ENCODE measurements at places on chromosomes 6 and 20.

- no peak for DNase-seq
Observed at GRCh38 chr6:68747110-68747790, 112.2 kb downstream of the ADGRB3 start.

DNA sequence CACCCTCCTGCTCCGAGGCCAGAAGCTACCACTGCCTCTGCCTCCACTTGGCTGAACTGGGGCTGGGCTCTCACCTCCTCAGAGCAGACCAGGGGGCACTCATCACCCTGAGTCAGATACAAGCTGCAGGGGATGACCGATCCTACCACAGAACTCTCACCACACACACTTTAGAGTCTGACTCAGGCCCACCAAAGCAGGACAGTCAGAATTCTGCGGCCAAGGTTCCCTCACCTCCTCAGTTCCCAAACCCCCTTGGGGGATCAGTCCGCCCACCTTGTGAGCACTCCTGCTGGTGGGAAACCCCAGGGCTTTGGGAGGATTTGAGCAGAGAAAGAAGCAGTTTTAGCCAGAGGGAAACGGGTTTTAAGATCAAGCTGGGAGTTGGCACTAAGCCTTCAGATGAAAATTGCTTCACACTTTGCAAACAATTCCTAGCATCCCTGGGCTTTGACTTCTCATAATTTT is 587.8 kb upstream of the JAG1 start:
- DNase-seq = no peak

DNA sequence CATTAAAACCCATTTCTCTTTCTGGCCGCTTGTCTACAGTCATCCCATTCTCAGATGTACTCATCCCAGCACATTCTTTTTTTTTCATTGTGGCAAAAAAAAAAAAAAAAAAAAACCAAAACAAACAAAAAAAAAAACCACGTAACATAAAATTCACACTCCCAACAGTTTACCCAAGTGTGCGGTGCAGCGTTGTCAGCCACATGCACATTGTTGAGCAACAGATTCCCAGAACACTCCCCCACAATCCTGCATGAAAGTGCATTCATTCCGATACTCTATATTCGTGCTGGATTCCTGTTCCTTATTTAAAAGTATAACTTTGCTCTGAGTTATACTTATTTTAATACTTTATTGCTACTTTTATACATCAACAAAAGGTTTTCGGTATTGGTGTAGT is 96.0 kb downstream of the SASH1 start:
- DNase-seq = no peak

DNA sequence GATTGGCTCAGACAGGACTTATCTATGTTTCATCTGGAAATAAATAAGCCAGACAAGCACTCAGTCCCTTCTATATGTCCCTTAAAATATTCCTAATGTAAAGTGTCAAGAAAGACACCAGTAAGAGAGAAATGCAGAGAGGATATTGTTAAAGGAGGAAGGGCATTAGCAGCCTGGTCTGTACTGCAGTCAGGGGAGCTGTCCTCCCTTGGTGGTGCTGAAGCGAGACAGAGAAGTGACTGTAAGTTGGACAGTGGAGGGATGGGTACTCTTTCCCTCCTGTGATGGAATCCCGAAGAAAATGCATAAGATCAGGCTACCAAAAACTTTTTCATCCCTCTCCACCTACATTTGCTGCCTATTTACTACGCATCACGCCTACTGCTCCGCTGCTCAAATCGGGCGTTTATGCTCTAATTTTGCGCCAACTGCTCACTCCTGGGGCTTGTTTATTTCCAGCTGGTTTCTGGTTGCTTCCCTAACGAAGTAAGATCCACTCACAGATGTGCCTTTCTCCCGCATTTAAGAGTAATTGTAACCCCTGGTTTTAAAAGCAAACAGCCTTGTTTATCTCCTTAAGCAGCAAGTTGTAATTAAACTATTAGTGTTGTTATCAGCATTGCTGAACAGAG is 35.2 kb downstream of the PHACTR1 start:
- DNase-seq = no peak

- DNase-seq = no peak
Observed at GRCh38 chr6:41639809-41640371, 1.6 kb downstream of the MDFI start.

GRCh38 chr6:89530982-89531381 is 98.0 kb downstream of the ANKRD6 start:
- no peak for DNase-seq

DNA sequence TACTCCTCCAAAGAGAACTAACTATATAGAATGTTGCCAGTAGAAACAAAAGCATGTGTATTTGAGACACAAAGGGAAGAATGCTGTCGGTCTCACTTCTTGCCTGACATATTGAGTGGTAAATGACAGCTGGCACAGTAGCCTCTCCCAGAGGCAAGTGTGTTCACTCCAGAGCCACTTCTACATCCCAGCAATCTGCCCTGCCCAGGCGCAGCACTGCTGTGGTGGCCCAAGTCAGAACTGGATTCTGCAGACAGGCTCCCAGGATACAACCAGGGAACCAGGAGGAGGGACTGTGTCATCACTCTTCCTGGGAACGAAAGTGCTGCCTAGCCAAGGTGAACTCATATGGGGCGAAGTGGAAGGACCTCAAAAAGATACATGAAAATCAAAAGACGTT is 103.2 kb upstream of the ARMC2 start:
- no peak for DNase-seq

DNA sequence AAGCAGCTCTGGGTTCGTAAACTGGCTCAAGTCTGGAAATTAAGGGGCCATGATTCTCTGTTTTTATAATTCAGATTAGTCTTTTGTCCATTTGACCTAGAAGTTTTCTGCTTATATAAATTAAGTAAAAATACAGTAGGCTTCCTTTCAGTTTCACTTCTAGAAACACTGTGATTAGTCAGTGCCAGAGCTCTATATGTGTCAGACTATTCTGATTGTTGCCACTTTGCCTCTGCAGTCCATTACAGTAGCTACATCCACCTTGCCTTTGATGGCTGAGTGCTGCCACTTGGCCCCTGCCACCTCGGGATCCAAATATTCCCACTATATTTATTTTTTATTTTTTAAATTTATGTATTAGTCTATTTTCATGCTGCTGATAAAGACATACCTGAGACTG is 7.9 kb downstream of the ZC2HC1B start:
- DNase-seq = no peak

DNA sequence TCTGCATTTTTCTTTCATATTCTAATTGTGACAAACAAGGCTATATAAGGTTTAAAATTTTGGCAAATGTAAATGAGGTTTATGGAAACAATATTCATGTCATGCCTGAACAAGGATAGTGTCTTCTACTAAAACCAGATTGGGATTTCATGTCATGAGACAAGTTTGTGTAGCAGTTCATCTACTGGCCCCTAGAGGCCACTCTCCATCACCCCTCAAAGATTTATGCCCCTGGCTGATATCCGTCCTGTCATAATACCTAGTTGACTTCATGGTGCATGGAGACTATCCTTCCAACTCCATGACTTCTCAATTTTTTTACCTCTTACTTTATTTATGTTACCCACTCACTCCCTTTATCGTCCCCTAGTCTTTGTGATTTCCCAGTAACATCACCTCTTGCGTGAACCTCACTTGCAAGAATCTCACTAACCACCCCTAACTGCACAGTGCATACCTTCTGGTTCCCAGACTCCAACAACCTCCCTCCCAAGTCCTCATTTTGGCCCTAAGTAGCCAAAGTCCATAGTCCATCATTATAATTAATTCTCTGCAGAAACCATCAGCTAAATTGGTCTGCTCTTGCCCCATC is 179.8 kb downstream of the TASP1 start:
- DNase-seq = no peak

GRCh38 chr6:30013291-30013922 is 47.7 kb upstream of the POLR1H start:
- no peak for DNase-seq

DNA sequence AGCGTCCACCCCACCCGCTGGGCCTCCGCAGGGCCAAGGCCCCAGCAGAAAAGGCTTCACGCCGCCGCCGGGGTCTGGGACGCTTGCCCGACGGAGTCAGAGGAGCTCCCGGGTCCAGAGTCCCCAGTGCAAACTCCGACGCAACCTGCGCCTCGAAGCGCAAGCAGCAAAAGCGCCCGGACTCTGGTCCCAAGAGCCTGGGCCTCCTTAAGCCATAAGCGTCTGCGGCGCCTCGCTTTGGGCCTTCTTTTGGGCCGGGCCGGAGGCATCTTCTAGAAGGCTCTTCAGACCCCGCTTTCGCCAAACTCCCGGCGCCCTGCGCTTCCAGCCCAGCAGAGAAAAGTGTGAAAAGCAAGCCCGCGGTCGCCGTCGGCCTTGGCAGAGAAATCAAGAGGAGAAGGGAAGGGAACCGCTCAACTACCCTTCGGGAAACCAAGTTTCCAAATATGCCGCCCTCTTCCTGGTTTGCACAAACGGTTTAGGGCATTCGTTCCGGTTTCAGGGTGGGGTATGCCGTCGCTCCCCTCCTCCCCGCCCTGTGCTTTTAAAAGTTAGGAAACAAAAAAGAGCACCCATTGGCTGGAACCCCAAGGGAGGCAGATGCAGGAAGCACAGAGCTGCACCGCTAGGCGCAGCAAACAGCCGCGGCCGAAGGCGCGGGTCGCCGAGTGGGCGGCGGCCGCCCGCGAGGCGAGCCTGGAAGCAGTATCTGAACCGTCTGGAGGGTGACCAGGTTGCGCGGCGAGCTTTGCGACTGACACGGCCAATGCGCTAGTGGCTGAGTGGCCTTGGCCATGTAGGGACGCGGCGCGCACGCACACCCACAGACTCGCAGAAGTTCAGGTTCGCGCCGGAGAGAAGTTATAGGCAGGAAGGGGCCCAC is 1.2 kb downstream of the TBX18 start:
- DNase-seq = no peak

DNA sequence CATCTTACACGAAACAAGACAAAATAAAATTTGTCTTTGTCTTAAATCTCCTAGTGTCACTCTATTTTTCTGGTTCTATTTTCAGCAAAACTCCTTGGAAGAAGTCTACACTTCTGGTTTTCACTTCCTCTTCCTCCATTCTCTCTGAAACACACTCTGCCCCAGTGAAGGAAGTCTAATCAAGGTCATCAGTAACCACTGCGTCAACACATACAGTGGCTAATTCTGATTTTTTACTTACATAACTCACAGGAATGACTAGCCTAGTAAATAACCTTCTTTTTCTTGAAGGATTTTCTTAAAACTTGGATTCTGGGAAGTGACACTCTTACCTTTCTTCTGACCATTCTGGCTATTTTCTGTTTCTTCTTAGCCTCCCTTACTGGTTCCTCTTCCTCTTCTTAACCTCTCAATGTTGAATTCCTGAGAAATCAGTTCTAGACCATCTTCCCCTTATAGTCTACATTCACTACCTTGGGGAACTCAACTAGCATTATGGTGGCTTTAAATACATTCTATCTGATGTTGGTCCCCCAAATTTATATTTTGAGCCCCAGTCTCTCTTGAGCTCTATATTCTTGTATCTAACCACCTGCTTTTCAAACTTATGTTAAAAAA is 37.5 kb downstream of the AIG1 start:
- no peak for DNase-seq

DNA sequence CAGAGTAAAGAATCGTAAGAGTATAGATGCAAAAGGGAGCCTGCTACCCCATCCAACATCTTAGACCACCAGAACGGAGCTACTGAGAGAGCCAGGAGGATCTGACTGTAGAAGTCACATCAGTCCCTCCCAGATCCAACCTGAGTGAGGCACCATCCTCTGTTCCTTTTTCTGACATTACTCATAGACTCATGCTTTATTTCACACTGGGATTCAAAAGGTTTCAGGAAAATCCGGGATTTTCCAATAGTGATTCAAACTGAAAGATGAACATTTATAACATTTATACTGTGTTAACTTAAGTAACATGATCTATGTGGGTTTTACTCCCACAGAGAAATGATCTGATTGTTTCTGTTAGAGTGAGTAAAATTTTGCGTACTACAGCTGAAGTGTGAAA is 868.6 kb upstream of the GJE1 start:
- DNase-seq = no peak

- DNase-seq = no peak
Observed at GRCh38 chr6:83467620-83468036, 36.8 kb upstream of the ME1 start.

- no peak for DNase-seq
Observed at GRCh38 chr6:158813032-158813431, 6.1 kb downstream of the EZR start.

DNA sequence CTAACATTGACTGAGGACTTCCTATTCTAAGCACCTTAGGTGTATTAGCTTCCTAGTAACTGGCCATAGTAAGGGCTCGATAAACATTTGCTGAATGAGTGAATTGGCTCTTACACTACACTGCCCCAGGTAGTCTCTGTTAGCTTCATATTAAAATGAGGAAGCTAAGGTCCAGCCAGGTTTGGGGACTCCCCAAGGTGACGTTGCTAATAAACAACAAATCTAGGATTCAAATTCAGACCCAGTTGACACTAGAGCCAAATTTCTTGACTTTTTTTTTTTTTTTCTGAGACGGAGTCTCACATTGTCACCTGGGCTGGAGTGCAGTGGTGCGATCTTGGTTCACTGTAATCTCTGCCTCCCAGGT is 16.2 kb downstream of the ARHGAP40 start:
- no peak for DNase-seq

- DNase-seq = no peak
Observed at GRCh38 chr6:35449287-35449881, 2.8 kb upstream of the FANCE start.

DNA sequence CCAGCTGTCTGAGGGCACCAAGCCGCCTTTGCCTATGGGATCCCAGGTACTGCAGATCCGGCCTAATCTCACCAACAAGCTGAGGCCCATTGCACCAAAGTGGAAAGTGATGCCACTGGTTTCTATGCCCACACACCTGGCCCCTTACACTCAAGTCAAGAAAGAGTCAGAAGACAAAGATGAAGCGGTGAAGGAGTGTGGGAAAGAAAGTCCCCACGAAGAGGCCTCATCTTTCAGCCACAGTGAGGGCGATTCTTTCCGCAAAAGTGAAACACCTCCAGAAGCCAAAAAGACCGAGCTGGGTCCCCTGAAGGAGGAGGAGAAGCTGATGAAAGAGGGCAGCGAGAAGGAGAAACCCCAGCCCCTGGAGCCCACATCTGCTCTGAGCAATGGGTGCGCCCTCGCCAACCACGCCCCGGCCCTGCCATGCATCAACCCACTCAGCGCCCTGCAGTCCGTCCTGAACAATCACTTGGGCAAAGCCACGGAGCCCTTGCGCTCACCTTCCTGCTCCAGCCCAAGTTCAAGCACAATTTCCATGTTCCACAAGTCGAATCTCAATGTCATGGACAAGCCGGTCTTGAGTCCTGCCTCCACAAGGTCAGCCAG is 283.0 kb downstream of the TSHZ2 start:
- DNase-seq = no peak

- no peak for DNase-seq
Observed at GRCh38 chr20:33677991-33678702, 3.9 kb upstream of the NECAB3 start.

DNA sequence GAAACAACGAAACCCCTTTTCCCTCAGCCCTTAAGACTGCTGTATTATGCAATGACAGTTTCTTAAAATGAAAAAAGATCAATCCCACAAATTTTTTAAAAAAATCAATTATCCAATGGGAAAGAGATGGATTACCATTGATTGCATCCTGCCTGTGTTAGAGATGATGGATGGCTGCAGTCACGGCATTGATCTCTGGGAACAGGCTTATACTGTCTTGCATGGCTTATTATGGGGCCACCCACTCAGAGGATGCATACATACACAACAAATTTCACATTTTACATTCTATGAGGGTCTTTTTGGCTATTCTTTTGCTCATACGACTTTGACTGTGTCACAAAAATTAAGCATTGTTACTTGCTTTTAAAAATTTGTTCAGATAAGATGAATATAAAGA is 724.3 kb downstream of the HDGFL1 start:
- no peak for DNase-seq

- DNase-seq = no peak
Observed at GRCh38 chr6:71994705-71995271, 108.4 kb downstream of the RIMS1 start.

- no peak for DNase-seq
Observed at GRCh38 chr20:44054118-44054517, 132.9 kb downstream of the JPH2 start.

Data from stimulated activated CD8-positive, alpha-beta memory T cell treated with anti-CD3 and anti-CD28 coated beads, Interleukin-12 subunit alpha, Interleukin-12 subunit beta, amount 100 ng/mL, for 4 hours (primary cell).